Naive thymus-derived CD4-positive, alpha-beta T cell (primary cell): ENCODE measurements at places on chromosomes 12 and 14.

GRCh38 chr14:106268013-106268727 lies 741.8 kb downstream of the TMEM121 start:
- H3K4me3 ChIP-seq, result no peak overlapping the region
- no peaks in the 10 kb centered on the region for H3K4me1 ChIP-seq
- no peaks in the 10 kb centered on the region for H3K27me3 ChIP-seq
- no peak overlapping the region for H3K27ac ChIP-seq
- DNase-seq, result peak; percentile 67

- H3K27ac ChIP-seq, result no peak overlapping the region
- H3K27me3 ChIP-seq, result no peaks in the 10 kb centered on the region
- H3K4me3 ChIP-seq, result no peak overlapping the region
- no peaks in the 10 kb centered on the region for H3K4me1 ChIP-seq
- no peak for DNase-seq
Observed at GRCh38 chr12:4012977-4013968, 140.1 kb upstream of the PARP11 start.

DNA sequence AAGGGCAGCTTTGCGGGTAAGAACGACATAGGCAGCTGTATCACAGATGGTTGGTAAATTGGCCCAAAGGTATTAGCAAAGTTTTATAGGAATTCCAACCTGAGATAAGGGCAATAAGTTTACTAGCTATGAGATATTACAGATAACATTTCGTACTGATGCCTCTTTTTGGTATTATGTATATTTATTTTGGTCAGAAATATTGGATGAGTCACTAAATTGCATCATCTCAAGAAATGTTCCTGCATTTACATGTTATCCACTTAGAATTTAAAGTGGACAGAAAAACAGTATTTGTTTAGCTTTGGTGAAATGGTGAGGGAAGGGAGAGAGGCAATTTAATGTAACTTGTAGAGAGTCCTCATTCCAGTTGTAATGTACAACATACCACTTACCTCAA lies 65.1 kb upstream of the PZP start:
- H3K4me3 ChIP-seq, result no peak overlapping the region
- no peaks in the 10 kb centered on the region for H3K27me3 ChIP-seq
- H3K27ac ChIP-seq, result no peak overlapping the region
- no peaks in the 10 kb centered on the region for H3K36me3 ChIP-seq
- H3K4me1 ChIP-seq, result no peaks in the 10 kb centered on the region

GRCh38 chr14:30330033-30330432 lies 228.9 kb upstream of the G2E3 start:
- DNase-seq, result no peak
- no peak overlapping the region for H3K27ac ChIP-seq
- no peaks in the 10 kb centered on the region for H3K27me3 ChIP-seq
- H3K4me1 ChIP-seq, result no peaks in the 10 kb centered on the region

- no peaks in the 10 kb centered on the region for H3K27me3 ChIP-seq
- no peak for DNase-seq
- no peak overlapping the region for H3K27ac ChIP-seq
- H3K36me3 ChIP-seq, result no peaks in the 10 kb centered on the region
Observed at GRCh38 chr12:104499668-104500332, 43.1 kb downstream of the CHST11 start.

- H3K27ac ChIP-seq, result peak overlapping the region; percentile 70
- H3K4me3 ChIP-seq, result no peak overlapping the region
- H3K27me3 ChIP-seq, result no peaks in the 10 kb centered on the region
- peaks cover 83% of the 10 kb centered on the region for H3K4me1 ChIP-seq
- no peak for DNase-seq
Observed at GRCh38 chr12:47823422-47824086, 3.9 kb upstream of the HDAC7 start.

- DNase-seq, result no peak
- H3K36me3 ChIP-seq, result no peaks in the 10 kb centered on the region
- no peaks in the 10 kb centered on the region for H3K27me3 ChIP-seq
Observed at GRCh38 chr12:58701536-58701935, 218.8 kb downstream of the LRIG3 start.

DNA sequence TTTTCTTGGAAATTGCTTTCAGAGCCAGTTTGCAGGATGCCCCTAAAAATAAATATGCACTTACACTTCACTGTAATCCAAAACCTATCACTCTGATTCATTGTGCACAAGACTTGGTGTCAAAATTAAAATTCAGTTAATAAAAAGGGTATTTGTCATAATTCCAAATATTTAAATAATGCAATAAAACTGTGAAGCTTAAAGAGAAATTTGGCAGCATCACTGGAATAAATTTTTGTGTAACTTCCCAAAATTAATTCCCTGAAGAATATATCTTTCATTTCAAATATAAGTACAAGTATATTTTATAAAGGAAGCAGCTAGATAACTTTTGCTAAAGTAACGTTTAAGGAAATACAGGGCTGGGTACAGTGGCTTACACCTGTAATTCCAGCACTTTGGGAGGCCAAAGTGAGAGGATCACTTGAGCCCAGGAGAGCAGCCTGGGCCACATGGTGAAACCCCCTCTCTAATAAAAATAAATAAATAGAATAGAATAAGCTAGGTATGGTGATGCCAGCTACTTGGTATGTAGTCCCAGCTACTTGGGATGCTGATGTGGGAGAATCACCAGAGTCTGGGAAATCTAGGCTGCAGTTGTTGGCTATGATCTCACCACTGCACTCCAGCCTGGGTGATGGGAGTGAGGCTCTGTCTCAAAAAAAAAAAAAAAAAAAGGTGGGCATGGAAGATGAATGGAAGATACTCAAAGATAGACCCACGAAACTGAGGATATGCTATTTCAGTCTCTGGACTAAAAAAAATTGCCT lies 233.8 kb downstream of the FBXL14 start:
- no peak overlapping the region for H3K4me3 ChIP-seq
- H3K27me3 ChIP-seq, result no peaks in the 10 kb centered on the region
- DNase-seq, result no peak

GRCh38 chr12:122099280-122099749 lies 20.8 kb downstream of the MLXIP start:
- DNase-seq, result no peak
- H3K27ac ChIP-seq, result peak overlapping the region; percentile 62
- peak overlapping the region; percentile 41 for H3K4me3 ChIP-seq

DNA sequence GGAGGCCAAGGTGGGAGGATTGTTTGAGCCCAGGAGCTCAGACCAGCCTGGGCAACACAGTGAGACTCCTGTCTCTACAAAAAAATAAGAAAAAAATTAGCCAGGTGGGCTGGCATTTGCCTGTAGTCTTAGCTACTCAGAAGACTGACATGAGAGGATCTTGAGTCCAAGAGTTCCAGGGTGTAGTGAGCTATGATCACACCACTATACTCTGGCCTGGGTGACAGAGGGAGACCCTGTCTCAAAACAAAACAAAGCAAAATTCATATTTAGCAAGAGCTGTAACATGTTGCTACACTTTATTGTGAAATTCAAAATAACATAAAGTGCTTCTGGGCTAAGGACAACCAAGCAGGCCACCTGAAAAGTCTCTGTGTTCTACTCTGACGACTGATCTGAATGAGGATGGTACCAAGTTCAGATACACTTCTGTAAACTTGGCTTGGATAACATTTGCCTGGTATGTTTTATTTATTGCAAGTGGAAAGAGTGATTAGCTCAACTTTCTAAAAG lies 11.6 kb upstream of the STRN3 start:
- no peak overlapping the region for H3K4me3 ChIP-seq
- no peaks in the 10 kb centered on the region for H3K4me1 ChIP-seq
- no peaks in the 10 kb centered on the region for H3K27me3 ChIP-seq

GRCh38 chr12:53518381-53518780 lies 11.1 kb upstream of the NPFF start:
- H3K4me3 ChIP-seq, result no peak overlapping the region
- no peaks in the 10 kb centered on the region for H3K4me1 ChIP-seq
- no peaks in the 10 kb centered on the region for H3K27me3 ChIP-seq
- peaks cover 21% of the 10 kb centered on the region for H3K36me3 ChIP-seq
- no peak overlapping the region for H3K27ac ChIP-seq
- no peak for DNase-seq

- H3K27me3 ChIP-seq, result no peaks in the 10 kb centered on the region
- no peaks in the 10 kb centered on the region for H3K36me3 ChIP-seq
- peak within 1 kb of the TSS; percentile 74 for H3K27ac ChIP-seq
- H3K4me3 ChIP-seq, result peak within 1 kb of the TSS; percentile 99
Observed at GRCh38 chr12:49069507-49070346, at the start of gene RHEBL1. RHEBL1 (minus strand) TSS chr12:49069979; CDS start chr12:49069785, 194 bp downstream.

GRCh38 chr14:61719344-61720293 lies 24.3 kb downstream of the HIF1A start:
- peak overlapping the region; percentile 56 for H3K27ac ChIP-seq
- peak overlapping the region; percentile 6 for H3K4me3 ChIP-seq
- H3K27me3 ChIP-seq, result no peaks in the 10 kb centered on the region
- peaks cover 23% of the 10 kb centered on the region for H3K4me1 ChIP-seq

GRCh38 chr12:88303335-88303734 lies 161.2 kb downstream of the TMTC3 start:
- H3K36me3 ChIP-seq, result no peaks in the 10 kb centered on the region
- H3K27ac ChIP-seq, result no peak overlapping the region
- H3K4me1 ChIP-seq, result no peaks in the 10 kb centered on the region

DNA sequence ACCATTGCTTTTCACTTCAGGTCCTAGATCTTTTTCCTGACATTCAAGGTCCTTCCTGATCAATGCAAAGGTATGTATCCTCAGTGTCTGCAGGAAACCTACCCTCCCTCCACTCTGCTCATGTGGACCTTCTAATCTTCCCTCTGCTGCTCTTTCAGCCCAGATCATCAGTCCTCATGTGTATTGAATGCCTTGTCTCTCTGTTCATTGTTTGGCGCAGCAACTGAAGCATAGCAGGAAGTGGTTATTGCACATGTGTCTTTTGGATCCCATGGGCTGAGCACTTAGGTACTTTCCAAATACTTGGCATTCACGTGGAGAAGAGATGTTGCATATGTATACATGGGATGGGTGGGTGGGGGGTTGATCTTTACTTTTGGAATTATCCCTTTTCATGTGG lies 4.3 kb upstream of the NIN start:
- peaks cover 25% of the 10 kb centered on the region for H3K4me1 ChIP-seq
- peak; percentile 42 for DNase-seq
- no peaks in the 10 kb centered on the region for H3K36me3 ChIP-seq

GRCh38 chr12:3520711-3521110 lies 29.7 kb downstream of the PRMT8 start:
- no peaks in the 10 kb centered on the region for H3K4me1 ChIP-seq
- no peak overlapping the region for H3K4me3 ChIP-seq
- no peaks in the 10 kb centered on the region for H3K36me3 ChIP-seq
- no peak for DNase-seq

DNA sequence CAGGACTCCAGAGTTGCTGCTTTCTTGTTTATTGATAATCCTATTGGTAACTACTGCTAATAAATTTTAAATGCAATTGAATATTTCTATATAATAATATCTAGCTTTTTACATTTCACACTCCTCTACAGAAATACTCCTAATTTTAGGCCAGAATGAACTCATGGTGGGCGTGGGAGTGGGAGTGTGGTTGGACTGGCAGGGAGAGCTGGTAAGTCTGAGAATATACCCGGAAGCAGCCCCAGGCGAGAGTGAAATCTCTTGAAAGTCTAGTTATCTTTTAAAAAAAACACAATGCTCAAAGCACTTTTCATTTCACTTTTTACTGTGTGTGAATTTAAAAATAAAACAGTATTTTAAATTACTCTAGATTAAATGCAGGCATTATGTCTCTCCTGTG lies 4.7 kb downstream of the TMEM263 start:
- no peak overlapping the region for H3K27ac ChIP-seq
- H3K4me3 ChIP-seq, result no peak overlapping the region
- no peaks in the 10 kb centered on the region for H3K36me3 ChIP-seq
- no peaks in the 10 kb centered on the region for H3K27me3 ChIP-seq
- peaks cover 14% of the 10 kb centered on the region for H3K4me1 ChIP-seq

DNA sequence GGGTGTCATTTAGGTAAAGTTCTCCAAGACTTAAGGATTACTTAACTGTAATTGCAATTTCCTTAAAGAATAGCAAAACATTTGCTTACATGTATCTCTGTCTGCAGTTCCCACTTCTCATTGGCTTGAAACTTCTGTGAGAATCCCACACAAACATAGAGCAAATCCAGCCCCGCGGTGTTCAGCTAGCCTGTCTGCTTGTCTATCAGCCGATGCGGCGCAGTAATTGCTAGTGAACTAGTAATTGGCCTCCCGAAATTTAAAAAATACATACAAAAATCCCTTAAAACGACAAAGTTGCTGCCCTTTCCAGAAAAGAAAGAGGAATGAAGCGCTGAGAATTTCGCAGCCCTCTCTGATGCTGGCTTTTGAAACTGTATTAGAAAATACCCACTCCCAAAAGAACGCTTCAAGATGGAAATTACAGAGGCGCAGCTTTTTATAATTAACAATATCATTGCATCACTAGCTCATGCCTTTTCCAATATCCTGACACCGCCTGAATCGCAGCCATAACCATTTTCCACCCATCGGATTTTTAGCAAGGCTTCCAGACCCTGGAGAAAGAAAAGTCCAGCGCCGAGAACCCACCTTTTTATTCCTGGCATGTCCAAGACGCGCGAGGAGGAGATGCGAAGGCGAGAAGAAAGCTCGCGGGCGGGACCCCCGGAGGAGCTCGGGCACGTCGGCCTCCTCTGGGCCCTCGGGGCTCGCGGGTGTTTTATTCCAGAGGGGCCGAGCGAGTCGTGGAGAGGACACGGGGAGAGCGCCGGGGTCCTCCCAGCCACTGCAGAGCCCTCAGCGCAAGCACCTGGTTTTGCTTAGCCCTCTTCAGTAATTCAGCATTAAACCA lies 646 bp downstream of the FBLN5 start:
- no peaks in the 10 kb centered on the region for H3K36me3 ChIP-seq
- peaks cover 11% of the 10 kb centered on the region for H3K27me3 ChIP-seq

GRCh38 chr12:49972129-49972528 lies 618 bp upstream of the AQP6 start:
- DNase-seq, result no peak
- H3K4me1 ChIP-seq, result peaks cover 8% of the 10 kb centered on the region
- no peak overlapping the region for H3K4me3 ChIP-seq
- H3K27ac ChIP-seq, result no peak overlapping the region
- H3K27me3 ChIP-seq, result no peaks in the 10 kb centered on the region
- no peaks in the 10 kb centered on the region for H3K36me3 ChIP-seq

DNA sequence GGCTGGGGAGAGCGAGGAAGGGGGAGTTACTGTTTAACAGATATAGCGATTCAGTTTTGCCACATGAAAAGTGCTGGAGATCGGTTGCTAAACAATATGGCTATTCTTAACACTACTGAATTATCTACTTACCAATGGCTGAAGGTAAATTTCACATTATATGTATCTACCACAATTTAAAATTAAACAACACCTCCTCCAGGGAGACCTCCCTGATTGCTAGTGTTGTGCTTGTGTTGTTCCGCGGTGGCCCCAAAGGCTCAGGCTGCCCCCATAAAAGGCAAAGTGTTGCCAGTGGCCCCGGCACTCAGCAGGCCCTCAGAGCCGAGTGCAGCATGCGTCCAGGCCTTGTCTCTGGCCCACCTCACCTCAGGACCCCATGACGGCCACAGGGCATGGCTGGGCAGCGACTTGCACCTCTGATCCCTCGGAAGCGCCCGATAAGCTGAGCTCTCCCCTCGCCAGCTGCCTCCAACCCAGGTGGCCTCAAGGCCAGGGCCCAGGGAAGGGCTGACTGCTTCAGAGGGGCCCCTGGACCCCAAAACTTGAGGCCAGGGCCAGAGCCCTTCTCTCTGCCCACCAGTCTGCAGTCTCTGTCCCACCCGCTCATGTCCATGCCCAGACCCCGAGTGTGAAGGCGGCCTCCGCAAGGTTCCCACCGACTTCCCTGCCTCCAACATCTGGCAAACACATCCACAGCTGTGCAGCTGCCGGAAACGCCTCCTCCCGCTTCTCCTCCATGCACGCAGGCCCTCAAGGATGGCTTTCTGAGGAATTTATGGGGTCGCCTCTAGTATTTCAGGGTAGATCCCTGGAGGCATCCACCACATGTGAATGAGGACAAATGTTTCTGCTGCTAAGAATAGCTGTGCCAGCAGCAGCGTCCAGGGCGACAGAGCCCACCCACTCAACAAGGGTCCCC lies 60.0 kb downstream of the NCOR2 start:
- no peak overlapping the region for H3K4me3 ChIP-seq
- H3K36me3 ChIP-seq, result no peaks in the 10 kb centered on the region
- no peak overlapping the region for H3K27ac ChIP-seq
- H3K4me1 ChIP-seq, result no peaks in the 10 kb centered on the region
